ENCODE measurements at places on chromosomes 2 and 18. TPM values are rescaled to one million over a fixed set of nuclear protein-coding genes. Genes with fewer than 3 reads are reported as not detected.

The FOXI3 gene
- total RNA-seq: not detected

The DYSF gene
- total RNA-seq: 0.65 TPM

The CPO gene
- total RNA-seq: 0.09 TPM

The NYAP2 gene
- not detected for total RNA-seq

The CRYGD gene
- not detected for total RNA-seq

The STPG4 gene
- total RNA-seq: 0.37 TPM

The EMX1 gene
- not detected for total RNA-seq

The NT5C1B gene
- not detected for total RNA-seq

The LRP1B gene
- total RNA-seq: under 0.01 TPM

The SERPINB4 gene
- 0.14 TPM for total RNA-seq

The GALNT14 gene
- total RNA-seq: not detected

The ANKRD30B gene
- under 0.01 TPM for total RNA-seq

The MLPH gene
- 12.2 TPM for total RNA-seq

The CDH19 gene
- not detected for total RNA-seq

The UPP2 gene
- total RNA-seq: not detected

The TANK gene
- 61.8 TPM for total RNA-seq
